ENCODE measurements at places on chromosomes 12 and 14. TPM values are rescaled to one million over a fixed set of nuclear protein-coding genes. Genes with fewer than 3 reads are reported as not detected.

GRCh38 chr12:123896767-123897166, 75.9 kb downstream of the CCDC92 start:
- no peak for DNase-seq

DNA sequence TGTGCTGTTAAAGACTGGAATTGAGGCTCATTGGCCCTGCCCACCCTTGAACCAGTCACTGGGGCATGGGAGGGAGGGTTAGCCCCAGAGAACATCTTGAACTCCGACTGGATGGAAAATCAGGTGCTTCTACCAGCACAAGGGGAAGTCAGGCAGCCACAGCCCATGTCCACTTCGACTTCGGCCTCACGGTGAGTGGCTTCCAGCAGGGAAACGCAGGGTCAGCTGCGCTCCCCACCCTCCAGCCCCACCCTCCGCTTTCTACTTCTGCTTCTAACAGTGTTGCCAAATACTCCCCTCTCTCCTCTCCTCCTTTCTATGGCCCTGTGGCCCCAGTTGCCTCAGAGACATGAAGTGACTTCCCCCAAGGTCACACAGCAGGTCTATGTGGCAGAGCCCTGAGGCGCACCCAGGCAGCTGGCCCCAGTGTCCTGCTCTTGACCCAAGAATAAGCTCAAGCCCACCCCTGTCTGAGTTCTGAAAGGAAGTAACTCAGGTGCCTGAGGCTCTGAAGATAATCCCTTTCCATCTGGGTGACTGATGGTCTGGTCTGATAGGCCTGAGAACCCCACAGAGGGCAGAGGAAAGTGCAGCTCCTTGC, 11.9 kb upstream of the SH2B3 start:
- DNase-seq = peak; percentile 62

GRCh38 chr14:71214241-71214640, 307.0 kb downstream of the PCNX1 start:
- DNase-seq = no peak

DNA sequence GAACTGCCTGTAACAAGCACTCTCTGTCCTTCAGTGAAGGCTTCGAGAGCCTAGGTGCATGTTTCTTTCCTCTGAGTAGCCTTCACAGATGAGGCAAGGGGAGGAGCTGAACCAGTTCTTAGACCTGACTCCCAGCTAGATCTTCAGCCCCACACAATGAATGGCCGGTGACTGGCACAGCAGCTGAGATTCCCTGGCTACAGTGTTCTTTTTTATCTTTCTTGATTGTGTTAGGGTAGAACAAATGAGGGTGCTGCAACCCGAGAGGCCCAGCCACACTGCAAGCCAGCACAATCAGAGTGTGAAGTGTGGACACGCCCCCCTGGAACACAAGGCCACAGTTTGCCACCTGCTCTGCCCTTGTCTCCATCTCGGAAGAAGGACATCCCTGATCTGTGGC, 19.1 kb upstream of the COL2A1 start:
- no peak for DNase-seq

DNA sequence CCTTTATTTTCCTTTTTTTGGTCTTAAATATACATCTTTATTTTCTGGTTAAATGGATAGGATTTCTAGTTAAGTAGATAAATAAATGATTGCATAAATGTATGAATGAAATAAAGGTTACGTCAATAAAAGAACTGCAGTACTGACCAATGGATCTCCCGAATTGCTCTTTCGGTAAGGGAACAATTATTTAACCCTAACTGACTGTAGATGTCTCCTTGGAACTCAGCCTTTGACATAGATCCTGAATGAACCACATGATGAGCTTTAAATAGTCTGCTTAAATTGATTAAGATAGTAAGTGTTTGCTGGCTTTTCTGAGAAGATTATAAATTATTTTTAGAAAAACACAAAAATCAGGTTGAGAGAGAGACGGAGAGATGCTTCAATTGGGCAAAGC, 391.0 kb upstream of the SYT1 start:
- no peak for DNase-seq

- DNase-seq = peak; percentile 96
These were observed 9.9 kb downstream of the UBC start for GRCh38 chr12:124904306-124905098.

- DNase-seq = no peak
These were observed 926 bp downstream of the HRK start for GRCh38 chr12:116880213-116880816.

- DNase-seq = peak; percentile 18
These were observed 392.9 kb downstream of the NOVA1 start for GRCh38 chr14:26204728-26205479.

GRCh38 chr12:57216921-57217879, 606 bp downstream of the NXPH4 start:
- no peak for DNase-seq

GRCh38 chr12:5612556-5613410, 180.9 kb downstream of the NTF3 start:
- DNase-seq = no peak

DNA sequence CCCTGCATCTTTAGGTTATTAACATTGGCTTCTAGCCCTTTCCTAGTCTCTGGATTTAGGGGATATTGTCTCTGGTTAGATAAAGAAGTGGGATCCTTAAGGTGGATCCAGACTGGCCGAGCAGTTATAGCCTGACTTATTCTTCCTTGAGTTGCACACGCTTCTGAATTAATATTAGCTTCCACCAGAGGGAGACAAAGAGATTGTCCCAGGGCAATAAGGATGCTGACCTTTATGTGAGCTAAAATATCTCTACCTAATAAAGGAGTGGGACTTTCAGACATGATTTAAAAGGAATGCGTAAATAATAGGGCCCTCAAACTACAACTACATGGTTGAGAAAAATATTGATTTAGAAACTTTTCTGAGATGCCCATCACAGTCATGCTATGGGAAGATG, 139.7 kb downstream of the SLCO1B3 start:
- no peak for DNase-seq

DNA sequence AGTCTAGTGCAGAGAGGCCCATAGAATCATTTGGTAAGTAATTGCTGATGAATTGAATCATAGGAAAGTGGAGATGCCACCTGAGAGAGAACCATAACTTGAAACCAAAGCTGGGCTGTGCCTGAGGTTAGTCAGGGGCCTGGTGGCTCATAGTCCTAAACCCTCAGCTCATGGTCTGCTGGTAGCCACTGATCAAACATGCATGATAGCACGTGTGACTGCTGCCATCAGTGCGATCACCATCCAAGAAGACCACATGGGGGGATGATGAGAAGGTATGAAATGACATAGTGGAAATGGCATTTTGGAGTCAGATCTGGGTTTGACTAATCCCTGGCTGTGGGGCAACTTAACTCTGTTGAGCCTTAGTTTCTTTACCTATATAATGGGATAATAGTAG, 190.5 kb downstream of the CACNA1C start:
- DNase-seq = no peak

GRCh38 chr14:105093038-105093430, 27.8 kb upstream of the GPR132 start:
- peak; percentile 62 for DNase-seq

DNA sequence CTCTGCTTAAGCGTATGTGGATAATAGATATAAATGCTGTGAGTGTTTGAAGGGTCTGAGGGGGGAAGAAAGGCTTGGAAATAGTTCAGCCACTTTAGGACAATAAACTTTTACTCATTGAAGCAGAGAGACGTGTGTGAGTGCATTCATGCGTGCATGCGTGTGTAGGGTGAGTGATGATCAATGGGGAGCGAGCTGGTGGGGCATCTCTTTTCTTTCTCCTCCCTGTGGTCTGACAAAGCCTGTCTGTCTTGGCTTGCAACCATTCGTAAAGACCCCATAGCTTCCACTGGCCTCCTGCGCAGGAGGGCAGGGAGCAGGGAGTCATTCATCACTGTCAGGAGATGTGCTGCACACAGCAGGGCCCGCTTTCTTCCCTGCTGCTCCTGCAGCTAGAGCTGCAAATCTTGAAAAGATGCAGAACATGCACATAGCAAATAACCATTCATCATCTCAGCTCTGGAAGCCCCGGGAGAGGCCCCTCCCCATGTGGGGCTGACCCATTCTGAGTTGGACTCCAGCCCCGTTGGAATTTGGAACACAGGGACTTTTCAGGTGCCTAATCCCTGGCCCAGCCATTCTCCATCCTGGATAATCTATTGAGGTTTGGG, 223.2 kb downstream of the PPM1H start:
- no peak for DNase-seq

GRCh38 chr12:110316861-110317260, 35.8 kb downstream of the ATP2A2 start:
- no peak for DNase-seq

- no peak for DNase-seq
These were observed 31.3 kb upstream of the ULK1 start for GRCh38 chr12:131862994-131863710.

GRCh38 chr12:108720757-108721514, 10.4 kb downstream of the CORO1C start:
- DNase-seq = no peak

DNA sequence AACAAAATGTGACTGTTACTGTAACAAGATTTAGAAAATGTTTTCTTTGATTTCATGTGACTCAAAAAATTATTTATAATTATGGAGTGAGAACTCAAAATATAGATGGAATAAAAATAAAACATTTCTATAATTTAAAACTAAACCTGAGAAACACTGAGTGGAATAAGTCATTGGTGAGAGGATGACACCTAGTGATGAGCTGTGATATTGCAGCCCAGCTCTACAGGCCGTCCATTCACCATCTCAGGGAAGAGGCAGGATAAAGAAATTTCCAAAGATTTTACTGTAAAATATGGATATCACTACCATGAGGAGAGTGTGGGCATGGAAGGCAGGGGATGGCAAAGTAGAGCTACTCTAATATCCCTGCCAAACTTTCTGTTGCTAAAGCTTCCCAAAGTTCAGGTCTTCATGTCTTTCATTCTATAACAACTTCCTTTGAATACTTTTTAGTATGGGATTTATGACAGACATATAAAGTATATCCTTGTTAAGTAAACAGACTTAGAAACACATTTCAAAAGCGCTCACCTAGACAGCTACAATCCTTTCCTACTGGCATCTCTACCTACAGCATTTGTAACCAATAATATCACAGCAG, 308.0 kb downstream of the ITPR2 start:
- DNase-seq = no peak

- no peak for DNase-seq
These were observed 53.8 kb downstream of the TRIM9 start for GRCh38 chr14:51041108-51041531.

GRCh38 chr12:62808166-62808879, 126.6 kb downstream of the PPM1H start:
- DNase-seq = no peak

DNA sequence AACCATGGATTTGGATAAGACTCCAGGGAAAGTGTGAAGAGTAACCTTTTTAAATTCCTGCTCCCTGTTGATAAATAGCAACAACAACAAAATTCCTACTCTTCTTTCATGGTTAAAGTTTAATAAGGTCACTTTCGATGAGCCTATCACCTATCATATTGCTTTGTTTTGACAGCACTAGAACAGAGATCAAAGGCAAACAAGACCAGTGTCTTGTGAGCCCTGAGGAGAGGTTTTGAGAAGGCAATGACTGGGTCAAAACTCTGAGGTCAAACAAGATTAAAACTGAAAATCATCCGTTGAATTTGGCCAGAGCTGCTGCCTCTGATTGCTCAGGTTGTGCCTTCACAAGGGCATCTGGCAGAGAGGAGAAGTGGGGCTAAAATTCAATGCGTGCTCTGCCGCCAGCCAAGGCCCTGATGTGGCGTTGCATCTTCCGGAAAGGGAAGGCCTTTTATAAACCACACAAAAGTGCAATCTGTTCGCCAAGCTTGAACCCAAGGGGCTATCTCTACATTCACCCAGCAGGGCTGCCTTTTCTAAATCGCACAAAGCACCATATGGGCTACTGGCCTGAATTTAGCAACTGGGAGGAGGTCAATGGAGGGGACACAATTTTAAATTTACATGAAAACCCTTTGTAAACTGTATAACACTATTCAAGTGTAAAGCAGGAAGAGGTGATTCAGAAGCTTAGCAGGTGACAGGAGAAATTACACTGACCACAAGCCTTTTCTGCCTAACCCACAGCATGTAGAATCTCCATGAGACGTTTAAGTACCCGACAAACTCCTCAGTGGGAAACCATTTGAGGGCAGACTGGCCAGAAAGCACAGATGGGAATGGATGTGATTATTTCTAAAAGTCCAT, 140.8 kb downstream of the DAD1 start:
- no peak for DNase-seq

Gene OR6C2
- not detected for total RNA-seq

Gene THTPA
- total RNA-seq = 27.8 TPM

Gene ATF1
- 52.5 TPM for total RNA-seq

Gene OR10AD1
- total RNA-seq = not detected

Gene DLST
- total RNA-seq = 154 TPM

Gene CD163
- total RNA-seq = 57.4 TPM

Gene TPH2
- total RNA-seq = not detected

Gene SPX
- 3.3 TPM for total RNA-seq

Gene CEBPE
- not detected for total RNA-seq

Gene RTL1
- total RNA-seq = 5.9 TPM

Gene B4GALNT1
- 7.4 TPM for total RNA-seq

Gene TOMM20L
- 0.58 TPM for total RNA-seq

Gene OGFOD2
- 29.0 TPM for total RNA-seq

Gene UBR7
- total RNA-seq = 23.2 TPM

Gene PTGER2
- total RNA-seq = not detected
